ENCODE measurements at places on chromosomes 16 and 17.

DNA sequence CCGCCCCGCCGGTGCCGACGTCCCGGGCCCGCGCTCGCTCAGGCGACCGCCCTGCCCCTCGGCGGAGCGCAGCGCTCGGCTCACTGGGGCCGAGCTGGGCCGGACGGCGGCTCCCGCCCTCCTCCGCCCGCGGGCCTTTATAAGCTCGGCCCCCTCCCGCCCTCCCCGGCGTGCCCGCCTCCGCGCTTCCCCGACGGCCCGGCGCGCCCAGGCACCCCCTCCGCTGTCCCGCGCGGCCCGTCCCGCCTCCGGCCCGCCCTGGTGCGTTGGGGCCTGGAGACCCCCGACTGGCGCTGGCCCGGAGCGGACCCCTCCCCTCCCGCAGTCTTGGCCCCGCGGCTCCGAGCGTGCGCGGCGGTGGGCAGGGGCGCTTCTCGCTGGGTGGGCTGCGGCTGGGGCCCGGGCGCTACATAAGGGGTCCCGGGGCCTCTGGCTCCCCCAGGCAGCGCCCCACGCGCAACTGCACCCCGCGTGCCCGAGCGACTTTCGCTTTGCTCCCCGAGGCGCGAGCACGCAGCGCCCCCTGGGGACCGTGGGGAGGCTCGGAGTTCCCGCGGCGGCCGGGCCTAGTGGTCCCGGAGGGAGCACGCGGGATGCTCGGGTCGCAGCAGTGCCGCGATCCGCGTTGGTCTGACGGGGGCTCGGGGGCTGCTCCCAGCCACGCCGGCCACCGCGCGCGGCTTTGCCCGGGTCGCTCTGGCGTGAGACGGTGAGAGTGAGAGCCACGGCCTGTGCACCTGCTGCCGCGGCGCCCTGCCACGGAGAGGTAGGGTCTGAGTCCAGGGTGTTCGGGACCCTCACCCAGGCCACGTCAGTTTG, at the start of gene PIEZO1:
Gene PIEZO1, minus strand, starts transcription at position 115 of the 819 bp plus-strand sequence. CDS start 256 bp downstream, outside the sequence.
- DNase-seq = no peak

GRCh38 chr17:36722903-36723263, 121.5 kb downstream of the MRM1 start:
- DNase-seq = no peak

DNA sequence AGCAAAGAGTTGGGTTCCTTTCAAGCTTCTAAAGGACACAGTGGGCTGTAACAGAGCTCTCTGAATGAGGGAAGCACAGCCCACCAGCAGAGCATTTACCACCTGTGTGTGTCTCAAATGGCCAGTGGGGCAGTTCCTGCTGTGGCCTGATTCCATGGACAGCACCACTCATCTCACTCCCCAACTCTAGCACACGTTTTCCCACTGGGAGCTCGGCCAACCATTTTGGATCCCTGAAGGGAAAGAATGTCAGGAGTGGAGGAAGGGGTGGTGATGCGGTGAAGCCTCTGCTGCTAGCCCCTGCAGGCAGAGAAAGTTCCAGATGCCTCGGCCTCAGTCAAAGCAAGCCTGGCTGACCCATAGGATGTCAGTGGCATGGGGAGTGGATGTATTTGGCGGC, 86.6 kb downstream of the PLXDC1 start:
- DNase-seq = no peak

DNA sequence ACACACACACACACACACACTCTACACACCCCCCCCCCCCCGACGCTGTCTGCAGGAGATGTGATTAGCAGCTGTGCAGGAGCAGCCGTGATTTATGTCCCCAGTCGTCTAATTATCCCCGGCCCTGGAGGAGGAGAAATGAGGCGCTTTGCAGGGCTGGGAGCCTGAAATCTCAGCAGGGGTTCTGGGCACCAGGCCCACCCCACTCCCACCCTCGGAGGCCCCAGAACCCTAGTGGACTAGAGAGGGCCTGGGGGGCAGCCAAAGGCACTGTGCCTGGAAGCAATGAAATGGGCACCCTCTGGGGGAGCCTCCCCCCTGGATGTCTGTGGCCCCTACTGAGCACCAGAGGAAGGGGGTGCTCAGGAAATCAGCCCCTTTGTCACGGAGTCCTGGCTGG, 134.2 kb upstream of the CIBAR2 start:
- DNase-seq = peak; percentile 84

DNA sequence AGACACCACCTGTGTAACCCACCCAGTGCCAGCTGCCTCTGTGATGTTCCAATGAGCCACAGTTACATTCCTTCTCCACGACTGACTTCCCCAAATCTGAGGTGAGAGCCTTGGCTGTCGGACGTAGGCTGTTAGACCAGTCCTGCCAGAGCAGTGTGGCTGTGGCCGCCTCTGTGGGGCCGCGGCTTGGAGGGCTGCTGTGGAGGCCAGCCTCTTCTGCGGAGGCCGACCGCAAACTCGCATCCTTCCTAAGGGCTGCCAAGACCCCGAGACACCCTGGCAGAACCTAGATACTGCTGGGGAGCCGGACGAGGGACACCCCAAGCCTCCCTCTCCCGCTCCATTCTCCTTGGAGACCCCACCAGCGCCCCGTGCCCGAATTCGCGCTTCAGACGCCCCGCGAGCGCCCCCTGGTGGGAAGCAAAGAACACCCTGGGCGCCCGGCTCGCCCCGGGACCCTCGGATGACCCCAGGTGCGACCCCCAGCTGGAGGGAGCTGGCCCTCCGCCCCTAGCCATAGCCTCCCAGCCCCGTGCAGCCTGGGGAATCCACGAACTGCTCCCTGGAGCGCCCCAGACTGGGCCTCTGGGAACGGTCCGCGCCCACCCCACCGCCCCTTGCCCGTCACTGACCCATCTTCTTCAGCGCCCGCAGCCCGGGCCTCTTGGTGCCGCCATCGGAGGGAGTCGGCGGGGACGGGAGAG, 547 bp downstream of the PLCD3 start:
- DNase-seq = no peak

DNA sequence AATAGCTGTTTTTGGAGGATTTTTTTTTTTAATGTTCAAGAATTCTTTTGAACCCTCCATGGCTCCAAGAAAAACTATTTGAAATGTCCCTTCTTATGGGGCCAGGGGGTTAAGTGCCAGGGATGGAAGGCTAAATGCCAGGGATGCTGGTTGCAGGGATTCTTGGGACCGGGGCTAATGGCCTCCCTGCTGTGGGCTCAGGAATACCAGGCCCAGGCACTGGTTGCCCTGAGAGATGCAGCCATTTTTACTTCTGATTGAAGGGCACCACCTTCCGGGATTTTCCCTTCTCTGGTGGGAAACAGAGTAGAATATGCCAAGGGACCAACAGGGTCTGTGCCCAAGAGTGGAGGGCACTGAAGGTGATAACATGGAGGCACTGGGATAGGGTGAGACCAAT, 10.9 kb upstream of the KAT7 start:
- DNase-seq = no peak

DNA sequence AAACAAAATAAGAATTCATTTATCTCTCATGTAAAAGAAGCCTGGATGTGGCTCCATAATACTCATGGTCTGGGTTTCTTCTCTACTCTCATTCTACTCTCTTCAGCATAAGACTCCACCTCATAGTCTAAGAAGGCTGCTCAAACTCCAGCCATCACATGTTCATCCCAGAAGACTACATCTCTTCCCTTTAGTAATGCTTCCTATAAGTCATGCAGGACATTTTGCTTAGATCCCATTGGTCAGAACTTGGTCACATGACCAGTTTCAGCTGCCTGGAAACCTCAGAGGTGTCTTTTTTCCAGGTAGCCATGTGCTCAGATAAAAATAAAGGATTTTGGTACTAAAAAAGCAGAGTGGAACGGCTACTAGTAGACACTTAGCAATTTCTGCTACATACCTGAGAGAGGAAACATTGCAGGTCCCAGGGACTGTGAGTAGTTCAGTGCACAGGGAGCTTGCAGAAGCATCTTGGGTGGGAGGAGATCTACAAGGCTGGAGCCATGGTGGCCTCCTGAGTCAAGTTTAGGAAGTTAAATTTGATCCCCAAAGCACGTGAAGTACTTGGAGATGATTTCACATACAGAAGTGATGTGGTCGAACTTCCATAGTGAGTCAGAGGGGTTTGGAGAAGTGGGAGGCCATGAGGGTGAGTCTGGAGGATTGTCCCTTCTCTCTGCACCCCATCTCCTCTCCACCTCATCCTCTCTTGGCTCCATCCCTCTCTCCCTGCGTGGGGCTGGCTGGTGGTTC, 110.2 kb downstream of the CCDC182 start:
- DNase-seq = no peak

DNA sequence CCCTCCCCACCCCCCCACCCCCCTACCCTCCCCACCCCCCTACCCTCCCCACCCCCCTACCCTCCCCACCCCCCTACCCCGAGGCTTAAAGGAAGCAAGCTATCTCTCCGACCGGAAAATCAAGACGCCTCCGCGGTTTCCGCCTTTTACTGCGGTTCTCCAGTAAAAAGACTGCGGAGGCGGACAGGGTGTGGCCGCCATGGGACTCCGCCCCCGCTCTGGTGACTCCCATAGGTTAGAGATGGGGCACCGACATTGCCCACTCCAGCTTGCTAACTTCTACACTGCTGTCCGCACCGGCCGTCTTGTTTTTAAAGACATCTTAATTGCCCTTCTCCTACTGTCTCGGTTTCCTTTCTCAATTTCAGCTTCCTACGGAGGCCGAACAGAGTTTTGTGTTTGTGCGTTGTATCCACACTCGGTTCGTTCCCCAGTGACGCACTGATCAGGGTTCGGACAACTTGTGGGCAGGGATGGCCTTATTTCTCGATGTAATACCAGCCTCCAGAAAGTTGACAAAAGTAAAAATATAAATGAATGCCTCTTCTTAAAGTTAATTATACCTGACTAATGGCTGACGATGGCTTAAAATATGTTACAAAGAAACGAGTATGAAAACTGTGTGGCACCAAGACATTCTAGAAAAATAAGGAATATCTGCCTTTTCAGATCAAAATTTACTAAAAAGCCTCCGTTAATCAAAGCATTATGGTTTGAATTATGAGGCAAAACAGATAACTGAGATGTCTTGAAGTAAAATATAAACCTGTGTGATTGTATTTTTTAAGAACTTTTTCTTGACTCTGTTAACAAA, 1.1 kb upstream of the ZNF200 start:
- no peak for DNase-seq

GRCh38 chr16:11105038-11105903, 150.7 kb downstream of the SOCS1 start:
- DNase-seq = no peak

DNA sequence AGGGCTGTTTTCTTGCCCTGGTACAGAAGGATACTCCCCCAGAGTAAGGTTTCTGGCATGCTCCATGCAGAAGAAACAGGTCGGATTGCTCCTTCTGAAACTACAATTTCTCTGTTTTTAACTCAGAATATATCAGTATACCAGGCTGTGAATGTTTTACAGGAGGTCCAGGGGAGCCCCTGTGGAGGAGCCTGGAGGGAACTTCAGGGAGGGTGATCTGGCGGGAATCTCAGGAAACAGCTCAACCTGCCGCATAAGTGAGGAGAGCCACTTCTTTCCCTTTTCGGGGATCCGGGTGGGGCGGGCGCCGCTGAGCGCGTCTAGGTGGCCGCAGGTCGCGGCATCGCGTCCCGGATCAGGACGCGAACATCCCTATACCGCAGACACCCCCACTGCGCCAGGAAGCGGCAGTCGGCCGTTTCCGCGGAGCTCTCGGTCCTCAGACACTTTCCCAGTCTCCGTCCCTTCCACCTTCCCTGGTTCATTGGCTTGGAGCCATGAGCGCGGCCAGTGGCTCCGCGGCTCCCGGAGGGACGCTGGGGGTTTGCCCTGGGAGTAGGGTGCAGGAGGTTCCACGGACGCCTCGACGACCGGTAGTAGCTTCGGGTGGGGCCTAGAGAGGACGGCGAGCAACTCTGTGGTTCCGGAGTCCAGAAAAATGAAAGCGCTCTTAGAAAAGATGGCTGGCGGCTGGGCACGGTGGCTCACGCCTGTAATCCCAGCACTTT, 3.1 kb upstream of the ZNF764 start:
- no peak for DNase-seq

- no peak for DNase-seq
These were observed 43.3 kb upstream of the ZCCHC14 start for GRCh38 chr16:87535855-87536794.

- peak; percentile 79 for DNase-seq
These were observed at the start of gene MIEN1 for GRCh38 chr17:39730095-39730921. Gene MIEN1, minus strand, starts transcription at chr17:39730532. Its CDS starts 37 bp downstream, at chr17:39730495.

- no peak for DNase-seq
These were observed 44.8 kb downstream of the C16orf82 start for GRCh38 chr16:27111486-27111885.

GRCh38 chr17:82350182-82351030, 8.6 kb upstream of the TEX19 start:
- no peak for DNase-seq

DNA sequence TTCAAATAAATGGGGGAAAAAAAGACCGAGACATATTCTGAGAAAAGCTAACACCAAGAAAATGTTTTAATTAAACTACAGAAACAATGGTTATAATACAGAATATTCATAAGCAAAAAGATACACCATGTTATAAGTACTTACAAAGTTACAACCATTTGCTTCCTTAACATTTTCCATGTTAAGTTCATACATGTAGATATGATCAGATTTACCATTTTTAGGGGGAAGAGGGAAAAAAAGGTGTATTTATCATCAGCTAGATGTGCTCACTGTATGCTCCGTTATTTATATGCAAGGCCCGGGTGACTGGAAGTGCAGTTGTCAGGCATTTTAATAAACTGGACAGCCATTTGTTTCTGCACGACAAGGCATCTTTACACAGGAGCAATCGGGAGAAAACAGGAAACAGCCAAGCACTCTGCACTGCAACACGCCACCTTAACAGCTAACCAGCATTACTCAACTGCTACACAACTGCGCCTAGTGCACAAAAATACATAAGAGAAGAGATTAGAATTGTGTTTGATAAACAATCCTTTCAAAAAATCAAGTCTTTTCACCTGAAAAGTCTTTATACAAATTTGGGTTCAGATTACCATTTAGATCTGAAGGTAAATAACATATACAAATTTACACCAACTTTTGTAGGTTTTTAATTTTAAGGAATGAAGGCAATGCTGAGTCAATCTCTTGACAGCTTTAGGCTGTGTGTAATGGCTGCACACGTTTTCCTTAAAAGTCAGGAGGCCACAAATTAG, 2.9 kb downstream of the SRSF2 start:
- no peak for DNase-seq

- DNase-seq = no peak
These were observed 39.5 kb downstream of the VMP1 start for GRCh38 chr17:59746849-59747445.

GRCh38 chr17:66715076-66715675, 119.7 kb upstream of the CACNG5 start:
- DNase-seq = no peak

- DNase-seq = peak; percentile 46
These were observed 7.7 kb upstream of the PCTP start for GRCh38 chr17:55743103-55743679.

DNA sequence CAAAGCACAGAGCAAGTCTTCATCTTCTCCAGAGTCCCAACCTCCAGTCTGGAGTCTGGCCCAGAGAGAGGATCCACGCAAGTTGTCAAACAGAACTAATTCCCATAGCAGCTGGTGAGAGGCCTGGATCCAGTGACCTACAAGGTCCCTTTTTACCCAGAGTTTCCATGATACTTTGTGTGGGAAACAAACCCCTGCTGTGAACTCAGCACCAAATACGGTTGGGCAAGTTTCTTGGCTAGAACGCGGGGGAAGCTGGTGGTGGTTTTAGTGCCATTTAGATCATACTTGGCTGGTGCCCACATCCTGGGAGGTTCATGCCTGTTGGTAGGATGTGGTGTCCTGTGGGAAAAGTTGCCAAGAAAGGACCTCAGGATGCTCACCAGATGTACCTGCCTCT, 18.1 kb downstream of the TMC7 start:
- no peak for DNase-seq

- no peak for DNase-seq
These were observed 5.8 kb downstream of the TMEM92 start for GRCh38 chr17:50280068-50280467.
